ENCODE measurements at places on chromosomes 6 and 20.

GRCh38 chr6:92495242-92495641 is 924.1 kb downstream of the EPHA7 start:
- DNase-seq, result no peak

DNA sequence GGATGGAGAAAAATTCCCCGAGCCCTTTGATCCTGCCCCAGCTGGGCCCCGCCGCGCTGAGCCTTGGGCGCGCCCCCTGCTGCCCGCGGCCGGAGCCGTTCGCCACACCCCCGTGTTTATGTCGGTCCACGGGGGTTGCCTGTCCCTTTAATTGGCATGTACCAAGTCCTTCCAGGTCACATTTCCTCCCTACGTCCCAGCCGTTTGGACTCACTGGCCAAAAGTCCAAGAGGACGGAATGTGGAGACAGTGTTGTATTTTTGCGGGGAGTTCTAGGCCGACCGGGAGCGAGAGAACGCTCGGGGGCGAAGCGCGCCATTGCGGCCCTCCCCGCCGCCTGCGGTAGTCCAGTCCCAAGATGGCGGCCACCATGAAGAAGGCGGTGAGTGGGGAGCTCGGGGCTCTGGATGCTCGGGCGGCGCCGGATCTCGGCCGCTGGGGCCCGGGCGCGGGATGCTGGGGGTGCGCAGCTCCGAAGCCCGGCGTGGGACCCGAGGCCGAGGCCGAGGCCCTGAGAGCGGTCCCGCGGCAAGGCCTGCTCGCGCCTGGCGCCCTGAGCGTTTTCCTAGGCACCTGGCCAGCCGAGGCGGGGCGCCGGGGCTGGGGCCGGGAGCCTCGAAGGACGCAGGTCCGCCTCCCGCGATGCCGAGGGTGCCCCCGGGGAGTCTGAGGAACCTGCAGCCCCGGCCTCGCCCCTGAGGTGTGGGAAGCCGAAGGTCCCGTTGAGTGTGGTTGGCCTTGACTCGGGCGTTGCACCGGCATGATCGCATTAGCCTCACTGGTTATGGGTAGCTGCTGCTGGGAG is at the start of gene PFDN4:
Gene PFDN4, plus strand, starts transcription at position 345 of the 805 bp plus-strand sequence. Its CDS starts 14 bp downstream, at position 359.
- peak; percentile 45 for DNase-seq

GRCh38 chr6:119495230-119495683 is 145.7 kb upstream of the MAN1A1 start:
- DNase-seq, result no peak

DNA sequence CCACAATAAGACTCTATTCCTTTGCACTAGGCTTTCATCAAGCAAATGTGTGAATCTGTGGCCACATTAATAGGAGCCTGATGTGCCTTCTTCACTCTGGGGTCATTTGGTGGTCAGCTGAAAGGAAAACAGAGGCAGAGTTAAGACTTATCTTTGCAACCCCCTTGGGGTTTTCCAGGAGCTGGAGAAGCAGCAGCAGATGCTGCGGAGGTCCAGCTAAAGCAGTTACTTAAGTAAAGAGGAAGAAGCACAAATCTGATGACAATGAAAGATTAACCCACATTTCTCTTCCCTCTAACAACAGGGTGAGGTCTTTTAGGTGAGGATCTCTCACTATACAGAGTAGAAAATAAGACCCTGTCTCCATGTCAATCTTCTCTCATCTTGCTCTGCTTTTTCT is 45.4 kb upstream of the QKI start:
- no peak for DNase-seq

- DNase-seq, result no peak
These were observed 8.8 kb downstream of the SYNJ2 start for GRCh38 chr6:157990321-157991066.

- DNase-seq, result no peak
These were observed 31.4 kb downstream of the DCBLD1 start for GRCh38 chr6:117513778-117514365.

GRCh38 chr6:26278536-26278935 is 86.5 kb upstream of the BTN3A2 start:
- DNase-seq, result no peak

DNA sequence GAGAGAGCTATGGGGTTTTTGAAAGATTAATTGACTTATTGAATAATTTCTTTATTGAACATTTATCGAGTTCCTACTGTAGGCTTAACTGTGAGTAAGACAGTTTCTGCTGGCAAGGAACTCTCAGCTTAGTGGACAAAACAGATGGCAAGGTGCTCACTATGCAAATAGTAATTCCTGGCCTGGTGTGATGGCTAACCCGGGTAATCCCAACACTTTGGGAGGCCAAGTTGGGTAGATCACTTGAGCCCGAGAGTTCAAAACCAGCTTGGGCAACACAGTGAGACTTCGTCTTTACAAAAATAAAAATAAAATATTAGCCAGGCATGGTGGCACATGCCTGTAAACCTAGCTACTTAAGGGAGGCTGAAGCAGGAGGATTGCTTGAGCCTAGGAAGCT is 13.5 kb upstream of the TGM2 start:
- no peak for DNase-seq

DNA sequence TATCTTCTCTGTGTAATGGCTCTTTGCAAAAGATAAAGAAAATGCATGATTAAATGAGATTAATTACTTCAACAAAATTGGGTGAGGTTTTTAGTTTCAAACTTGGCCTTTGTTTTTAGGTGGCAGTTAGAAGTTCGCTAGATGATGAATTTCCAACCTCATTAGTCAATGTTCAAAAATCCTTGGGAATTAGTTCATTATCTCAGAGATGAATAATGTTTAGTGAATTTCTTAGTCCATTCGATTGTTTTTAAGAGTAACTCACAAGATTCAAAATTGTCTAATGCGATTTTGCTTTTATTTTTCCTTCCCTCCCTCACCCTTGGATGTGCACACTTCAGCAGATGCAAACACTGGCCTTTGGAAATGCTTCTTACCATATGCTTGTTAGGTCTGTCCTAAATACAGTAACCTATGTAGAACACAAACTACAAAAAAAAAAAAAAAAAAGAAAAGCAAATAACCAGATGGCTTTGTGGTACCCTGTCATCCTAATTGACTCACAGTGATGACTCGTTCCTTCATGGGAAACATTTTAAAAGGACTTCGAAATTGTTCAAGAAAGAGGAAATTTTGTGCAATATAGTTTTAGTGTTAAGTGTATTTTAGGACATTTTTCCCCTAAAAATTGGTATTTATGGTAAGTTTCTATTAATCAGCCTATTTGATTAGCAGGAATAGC is 66.7 kb downstream of the FAM229B start:
- DNase-seq, result no peak

DNA sequence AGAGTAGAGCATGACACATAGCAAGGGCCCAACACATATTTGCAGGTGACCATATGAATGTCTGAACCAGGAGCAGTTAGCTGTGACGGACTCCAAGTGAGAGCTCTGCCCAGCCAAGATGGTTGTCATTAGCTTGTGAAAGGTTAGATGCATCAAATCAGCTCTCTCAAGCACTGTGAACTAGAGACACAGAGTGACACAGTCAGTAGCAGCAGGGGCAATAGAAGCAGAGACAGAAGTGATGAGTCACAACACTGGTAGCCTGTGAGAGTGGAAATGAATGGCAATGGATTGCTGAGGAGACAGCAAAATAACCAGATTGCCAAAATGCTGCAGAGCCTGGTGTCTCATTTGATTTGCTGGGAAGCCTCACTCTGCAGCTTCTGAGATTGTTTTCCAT is 558.9 kb downstream of the PKHD1 start:
- DNase-seq, result no peak

DNA sequence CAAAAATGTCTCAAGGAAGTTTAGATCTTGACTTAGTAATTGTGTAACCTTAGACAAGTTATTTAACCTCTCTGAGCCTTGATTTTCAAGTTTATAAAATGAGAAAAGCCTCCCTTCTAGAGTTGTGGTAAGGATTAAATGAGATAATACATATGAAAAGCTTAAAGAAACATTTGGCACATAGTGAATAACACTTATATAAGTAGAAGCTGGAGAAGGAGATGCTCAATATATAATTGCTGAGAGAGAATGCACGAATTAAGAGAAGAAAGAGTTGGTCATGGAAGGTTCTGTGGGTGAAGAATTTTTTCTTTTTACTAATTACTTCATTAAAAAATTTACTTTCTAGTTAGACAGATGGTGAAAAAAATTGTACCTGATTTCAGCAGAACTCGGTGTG is 5.3 kb downstream of the ACSS2 start:
- DNase-seq, result no peak

GRCh38 chr6:64255000-64255399 is 619.4 kb downstream of the PHF3 start:
- no peak for DNase-seq

DNA sequence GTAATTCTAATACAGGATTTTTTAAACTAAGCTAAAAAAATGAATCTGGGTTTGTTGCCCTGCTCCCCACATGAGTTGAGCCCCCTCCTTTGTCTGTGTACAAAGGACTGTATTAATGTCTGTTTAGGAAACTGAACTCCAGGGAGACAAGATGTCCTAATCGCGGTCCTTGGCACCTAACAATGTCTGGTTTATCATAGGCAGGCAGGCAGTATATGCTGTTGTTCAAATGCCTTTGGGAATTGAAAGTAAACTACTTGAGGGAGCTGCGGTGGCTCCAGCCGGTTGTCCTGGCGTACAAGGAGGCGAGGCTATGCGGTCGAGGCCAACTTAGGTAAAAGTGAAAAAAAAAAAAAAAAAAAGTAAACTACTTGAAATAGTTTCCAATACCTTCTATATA is 98.5 kb downstream of the TULP4 start:
- DNase-seq, result no peak

GRCh38 chr6:135922174-135922573 is 70.7 kb downstream of the PDE7B start:
- no peak for DNase-seq

DNA sequence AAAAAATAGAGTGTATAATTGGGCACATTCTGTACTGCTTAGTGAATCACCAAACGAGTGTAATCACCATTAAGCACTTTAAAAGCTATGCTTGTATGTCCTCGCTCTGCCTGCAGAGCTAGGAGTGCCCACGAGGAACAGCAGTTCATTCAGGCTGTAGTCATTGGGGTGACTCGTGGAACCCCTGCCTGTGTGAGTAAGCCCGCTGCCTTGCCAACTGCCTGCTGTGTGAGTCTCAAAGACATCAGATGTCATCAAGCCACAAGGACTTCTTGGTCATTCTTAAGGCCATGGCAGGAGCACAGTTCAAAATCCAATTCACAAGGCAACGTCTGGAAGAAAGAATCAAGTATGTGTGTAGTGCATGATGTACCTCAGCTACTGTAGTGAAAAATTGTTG is 60.4 kb downstream of the FOXO3 start:
- DNase-seq, result no peak

DNA sequence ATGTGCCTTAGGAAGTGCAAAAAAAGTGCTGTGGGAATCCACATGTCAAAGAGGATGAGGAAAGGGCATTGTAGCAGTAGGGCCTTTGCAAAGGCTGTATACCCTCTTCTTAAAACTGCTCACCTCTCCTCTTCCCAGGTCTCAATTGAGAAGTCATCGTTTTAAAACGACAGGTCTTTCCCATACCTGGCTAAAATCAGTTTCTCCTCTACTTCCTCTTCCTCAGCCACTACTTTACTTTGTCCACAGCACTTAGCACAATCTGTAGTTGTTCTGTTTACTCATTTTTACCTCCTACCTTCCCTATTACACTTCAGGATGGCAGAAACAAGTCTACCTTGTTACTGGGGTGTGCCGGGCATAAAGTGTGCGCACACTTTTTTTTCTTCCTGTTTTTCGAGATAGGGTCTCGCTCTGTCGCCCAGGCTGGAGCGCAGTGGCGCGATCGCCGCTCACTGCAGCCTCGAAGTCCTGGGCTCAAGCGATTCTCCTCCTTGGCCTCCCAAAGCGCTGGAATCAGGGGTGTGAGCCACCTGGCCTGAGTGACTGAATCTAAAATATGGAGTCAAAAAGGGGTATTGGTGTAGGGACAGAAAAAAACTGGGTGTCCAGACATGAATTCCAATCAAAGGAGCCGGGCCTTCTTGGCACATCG is 9.8 kb upstream of the ELOVL5 start:
- no peak for DNase-seq

DNA sequence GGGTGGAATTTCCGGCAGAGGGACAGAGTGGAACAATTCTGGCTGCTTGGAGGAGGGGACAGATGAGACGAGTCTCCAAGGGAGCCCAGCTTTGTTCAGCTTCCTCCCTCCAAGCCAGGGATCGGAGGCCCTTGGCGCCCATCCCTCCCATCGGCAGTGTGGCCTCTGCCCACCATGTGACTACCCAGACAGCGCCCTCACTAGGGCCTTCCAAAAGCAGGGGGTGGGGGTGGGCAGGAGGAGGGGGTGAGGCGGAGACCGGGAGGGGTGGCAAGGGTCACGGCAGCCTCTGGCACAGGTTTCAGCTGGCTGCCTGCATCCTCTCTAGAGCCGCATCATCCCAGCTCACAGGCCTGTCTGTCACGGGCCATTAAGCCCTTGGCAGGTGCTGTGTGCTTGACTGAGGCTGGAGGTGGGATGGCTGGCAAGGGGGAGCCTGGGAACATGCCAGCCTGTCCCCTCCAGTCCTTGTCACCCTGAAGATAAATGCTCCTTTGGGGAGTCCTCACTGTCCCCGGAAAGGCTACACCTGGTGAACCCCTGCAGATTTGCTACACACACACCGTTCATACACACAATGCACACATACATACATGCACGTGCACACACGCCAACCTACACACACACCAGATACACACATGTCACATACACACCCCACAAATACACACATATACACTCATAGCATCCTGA is 6.2 kb upstream of the FGD2 start:
- no peak for DNase-seq

GRCh38 chr20:57008217-57008616 is 258.2 kb downstream of the BMP7 start:
- DNase-seq, result no peak

GRCh38 chr20:38766071-38766470 is 17.8 kb downstream of the ACTR5 start:
- no peak for DNase-seq

DNA sequence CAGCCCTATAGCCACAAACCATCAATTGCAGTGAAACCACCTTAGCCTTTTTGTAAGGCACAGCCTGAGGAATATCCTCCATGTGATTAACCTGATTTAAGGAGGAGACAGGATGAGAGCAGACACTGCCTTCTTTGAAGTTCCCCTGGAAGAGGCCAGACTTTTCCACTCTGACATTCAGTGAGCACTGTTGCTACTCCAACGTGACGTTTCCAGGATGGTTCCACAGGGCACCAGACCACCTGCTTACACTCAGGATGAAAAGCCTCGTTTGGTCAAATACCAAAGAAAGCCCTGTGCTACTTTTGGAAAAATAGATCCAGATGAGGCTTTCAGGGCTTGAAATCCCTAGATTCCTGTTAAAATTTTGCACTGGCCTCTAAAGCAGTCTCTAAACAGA is 1102.1 kb upstream of the FLRT3 start:
- no peak for DNase-seq

GRCh38 chr20:32911355-32911754 is 52.6 kb downstream of the EFCAB8 start:
- DNase-seq, result no peak

- DNase-seq, result no peak
These were observed 64.0 kb upstream of the ADGRF4 start for GRCh38 chr6:47634210-47635047.

DNA sequence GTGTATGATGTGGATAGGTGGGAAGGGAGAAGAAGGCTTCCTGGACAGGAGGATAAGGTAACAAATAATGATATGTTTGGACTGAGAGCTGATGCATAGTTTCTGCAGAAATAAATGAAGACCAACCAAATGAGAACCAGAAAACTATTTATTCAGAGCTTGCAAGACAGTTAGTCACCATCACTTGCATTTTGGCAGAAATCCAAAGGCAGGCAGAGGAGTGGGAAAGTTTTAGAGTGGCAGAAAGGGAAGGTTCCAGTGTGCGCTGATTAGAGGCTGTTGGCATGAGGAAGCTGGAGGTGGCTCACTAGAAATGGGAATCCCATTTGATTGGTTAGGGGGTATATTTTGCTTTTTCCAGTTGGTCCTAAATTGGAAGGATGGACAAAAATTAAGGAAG is 13.0 kb upstream of the F13A1 start:
- no peak for DNase-seq

GRCh38 chr20:49766979-49767521 is 45.6 kb upstream of the SLC9A8 start:
- DNase-seq, result no peak

All from NCI-H1417 treated with DMSO at 0.1 percent for 48 hours (cell line).